ENCODE measurements at places on chromosomes 3 and 15.

DNA sequence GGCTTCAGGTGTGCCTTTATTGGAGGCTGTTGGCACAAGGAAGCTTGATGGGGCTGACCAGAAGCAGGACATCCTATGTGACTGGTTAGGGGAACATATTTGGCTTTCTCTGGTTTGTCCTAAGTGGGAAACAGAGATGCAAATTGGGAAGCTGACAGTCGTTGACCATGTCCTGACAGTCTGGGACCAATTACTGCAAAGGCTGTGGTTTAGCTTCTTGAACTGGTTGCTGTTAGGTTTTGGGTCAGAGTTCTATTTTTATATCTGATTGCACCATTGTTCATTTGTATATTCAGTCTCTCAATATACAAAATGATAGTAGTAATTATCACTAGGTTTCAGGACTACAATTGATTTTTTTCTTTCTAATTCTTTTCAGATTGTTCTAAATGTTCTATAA lies 36.8 kb downstream of the SNTN start:
- no peak for DNase-seq

DNA sequence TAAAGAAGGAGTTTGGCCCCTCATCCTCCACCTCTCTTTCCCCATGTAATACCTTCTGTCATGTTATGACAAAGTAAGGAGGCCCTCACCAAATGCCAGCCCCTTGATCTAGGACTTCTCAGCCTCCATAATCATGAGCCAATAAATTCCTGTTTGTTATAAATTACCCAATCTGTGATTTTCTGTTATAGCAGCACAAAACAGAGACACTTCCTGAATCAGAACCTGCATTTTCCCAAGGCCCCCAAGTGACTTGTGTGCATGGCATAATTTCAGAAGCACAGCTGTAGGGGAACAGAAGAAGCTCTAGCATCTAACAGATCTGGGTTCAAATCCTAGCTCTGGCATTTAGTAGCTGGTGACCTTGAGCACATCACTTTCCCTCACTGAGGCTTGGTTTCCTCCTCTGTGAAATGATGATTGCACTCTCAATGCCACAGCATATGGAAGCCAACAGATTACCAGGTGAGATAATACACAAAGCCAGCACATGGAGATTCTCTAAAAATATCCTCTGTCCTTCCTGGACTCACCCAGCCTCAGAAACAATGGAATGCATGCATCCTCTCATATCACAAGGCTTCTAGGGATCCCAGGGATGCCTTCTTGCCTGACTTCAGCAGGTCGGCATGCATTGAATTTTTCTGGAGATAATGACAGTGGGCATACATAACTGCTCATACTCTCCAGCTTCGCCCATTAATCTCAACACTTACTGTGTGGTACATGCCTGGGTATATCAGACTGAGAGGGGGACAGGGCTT lies 26.3 kb downstream of the TLNRD1 start:
- no peak for DNase-seq

- no peak for DNase-seq
These were observed 134.6 kb upstream of the KBTBD8 start for GRCh38 chr3:66863205-66864111.

DNA sequence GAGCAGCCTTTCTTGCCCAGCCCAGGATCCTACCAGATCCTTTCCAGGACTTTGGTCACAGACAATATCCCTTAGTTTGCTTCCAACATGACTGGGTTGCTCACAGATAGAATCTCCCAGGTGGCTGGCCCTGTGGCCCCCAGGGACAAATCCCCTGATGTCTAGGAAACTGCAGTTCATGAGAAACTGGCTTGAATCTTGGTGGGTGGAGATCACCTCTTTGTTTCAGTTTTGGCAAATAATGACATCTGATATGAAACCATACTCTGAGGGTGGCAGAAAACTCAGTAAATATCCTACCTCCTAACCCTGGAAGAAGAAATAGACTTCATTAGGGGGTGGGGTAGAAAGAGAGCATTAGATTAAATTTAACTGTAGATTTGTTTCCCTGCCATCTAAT lies 44.1 kb upstream of the PFN2 start:
- DNase-seq: no peak

- DNase-seq: peak; percentile 15
These were observed 93.4 kb downstream of the PRICKLE2 start for GRCh38 chr3:64131725-64132469.

GRCh38 chr3:188943591-188943990 lies 228.2 kb upstream of the TPRG1 start:
- DNase-seq: peak; percentile 51

DNA sequence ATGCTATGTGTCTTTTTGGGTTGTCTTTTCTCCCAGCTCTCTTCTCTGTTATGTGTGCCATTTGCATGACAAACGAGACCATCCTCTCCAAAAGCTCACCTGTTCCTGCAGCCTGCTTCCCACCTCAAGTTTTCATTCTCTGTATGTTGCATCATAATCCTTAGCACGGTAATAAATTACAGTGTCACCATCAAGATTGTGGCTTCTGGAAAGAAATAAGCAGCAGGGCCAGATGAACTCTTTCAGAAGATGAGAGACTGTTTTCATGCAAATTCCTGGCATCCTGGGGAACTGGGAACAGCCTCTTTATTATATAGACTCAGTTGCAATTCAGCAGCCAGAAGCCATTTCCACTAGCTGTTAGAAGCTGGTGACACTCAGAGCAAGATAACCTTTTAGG lies 436.7 kb downstream of the EPHB1 start:
- DNase-seq: no peak

- peak; percentile 71 for DNase-seq
These were observed 207.4 kb upstream of the IGF1R start for GRCh38 chr15:98440917-98441316.

DNA sequence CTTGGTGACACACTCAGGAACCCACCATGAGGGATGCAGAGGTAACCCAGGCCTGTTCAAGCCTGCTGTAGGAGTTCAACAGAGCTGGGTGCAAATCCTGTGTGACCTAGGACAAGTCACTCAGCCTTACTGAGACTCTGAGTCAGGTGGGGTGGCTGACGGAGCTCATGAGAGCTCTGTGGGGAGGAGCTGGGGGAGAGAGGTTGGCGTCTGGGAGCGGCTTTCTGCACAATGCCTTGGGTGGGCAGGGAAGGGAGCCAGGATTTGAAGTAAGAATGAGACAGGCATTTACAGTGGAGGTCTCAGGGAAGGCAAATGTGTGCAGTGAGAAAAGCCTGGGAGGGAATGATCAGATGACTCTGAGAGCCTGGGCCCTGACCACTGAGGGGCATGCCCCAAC lies 18.3 kb downstream of the C3orf18 start:
- peak; percentile 8 for DNase-seq

DNA sequence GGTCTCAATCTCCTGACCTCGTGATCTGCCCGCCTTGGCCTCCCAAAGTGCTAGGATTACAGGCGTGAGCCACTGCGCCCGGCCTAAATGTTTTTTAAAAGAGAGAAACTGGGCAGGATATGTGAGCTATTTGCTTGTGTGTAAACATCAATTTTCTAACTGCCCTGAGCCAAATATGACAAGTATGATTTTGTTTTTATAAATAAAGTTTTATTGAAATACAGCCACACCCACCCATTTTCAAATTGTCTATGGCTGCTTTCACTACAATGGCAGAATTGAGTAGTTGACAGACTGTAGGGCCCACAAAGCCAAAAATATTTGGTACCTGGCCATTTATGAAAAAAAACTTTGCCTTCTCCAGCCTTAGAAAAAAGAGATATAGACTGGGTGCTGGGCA lies 15.9 kb upstream of the HDC start:
- DNase-seq: no peak

DNA sequence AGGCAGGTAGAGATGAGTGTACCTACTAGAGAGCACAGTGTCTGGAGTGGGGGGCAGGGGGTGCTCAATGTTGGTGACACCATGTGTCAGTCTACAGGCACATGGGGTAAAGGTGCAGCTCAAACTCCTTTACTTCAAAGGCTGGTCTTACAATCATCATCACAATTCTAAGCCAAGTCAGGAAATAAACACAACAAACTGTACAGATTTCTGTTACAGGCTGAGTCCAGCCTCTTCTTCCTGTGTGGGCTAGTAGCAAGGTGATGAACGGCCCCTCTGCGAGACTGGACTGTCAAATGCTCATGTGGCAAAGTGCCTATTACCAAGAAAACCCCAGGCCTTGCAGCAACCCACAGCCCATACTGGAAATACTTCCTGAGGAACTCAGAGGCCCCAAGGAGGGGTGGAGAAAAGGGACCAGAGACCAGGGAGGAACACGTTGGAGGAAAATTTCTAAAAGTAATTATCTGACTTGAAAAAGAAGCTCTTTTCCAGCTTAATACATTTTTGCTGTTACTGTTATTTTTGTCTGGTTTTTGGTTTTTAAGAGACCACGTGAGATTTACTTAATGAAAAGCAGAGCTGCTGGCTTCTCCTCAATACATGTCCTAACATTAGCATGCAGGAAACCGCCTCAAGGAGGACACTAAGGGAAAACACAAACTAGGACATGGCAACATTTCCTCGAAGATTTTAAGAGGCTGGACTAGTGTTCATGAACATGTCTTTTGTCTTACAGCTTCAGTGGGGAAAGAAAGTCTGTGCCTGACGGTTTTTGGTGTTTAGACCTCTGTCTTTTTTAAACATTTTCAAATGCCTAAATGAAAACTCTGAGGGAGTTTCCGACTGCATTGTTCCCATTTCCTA lies 29.5 kb downstream of the TBC1D2B start:
- no peak for DNase-seq

DNA sequence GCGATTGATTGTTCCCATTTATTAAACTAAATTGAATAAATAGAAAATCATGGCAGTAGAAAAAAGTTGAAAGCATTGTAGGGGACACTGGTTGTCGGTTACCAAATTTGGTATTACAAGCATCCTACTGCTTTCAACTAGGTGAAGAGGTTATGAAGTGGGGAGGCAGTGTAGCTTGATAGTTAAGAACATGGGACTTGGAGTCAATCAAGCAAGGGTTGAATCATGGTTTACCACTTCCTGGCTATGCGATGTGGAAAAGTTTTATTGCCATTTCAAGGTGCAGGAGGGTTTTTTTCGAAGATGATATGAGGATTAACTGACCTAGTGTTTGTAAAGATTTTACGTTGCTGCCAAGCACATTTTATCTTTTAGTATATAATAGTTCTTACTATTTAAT lies 318.2 kb upstream of the KCNH8 start:
- no peak for DNase-seq

GRCh38 chr15:75891895-75892294 lies 11.8 kb upstream of the FBXO22 start:
- DNase-seq: peak; percentile 70

GRCh38 chr15:61106044-61106834 lies 122.9 kb downstream of the RORA start:
- DNase-seq: no peak

GRCh38 chr3:54358969-54359694 lies 236.8 kb downstream of the CACNA2D3 start:
- no peak for DNase-seq

Data from epithelial cell of esophagus (primary cell).